ENCODE measurements at places on chromosomes 4 and X.

- DNase-seq = peak; percentile 26
Observed at GRCh38 chrX:120380699-120381098, 18.8 kb downstream of the ATP1B4 start.

DNA sequence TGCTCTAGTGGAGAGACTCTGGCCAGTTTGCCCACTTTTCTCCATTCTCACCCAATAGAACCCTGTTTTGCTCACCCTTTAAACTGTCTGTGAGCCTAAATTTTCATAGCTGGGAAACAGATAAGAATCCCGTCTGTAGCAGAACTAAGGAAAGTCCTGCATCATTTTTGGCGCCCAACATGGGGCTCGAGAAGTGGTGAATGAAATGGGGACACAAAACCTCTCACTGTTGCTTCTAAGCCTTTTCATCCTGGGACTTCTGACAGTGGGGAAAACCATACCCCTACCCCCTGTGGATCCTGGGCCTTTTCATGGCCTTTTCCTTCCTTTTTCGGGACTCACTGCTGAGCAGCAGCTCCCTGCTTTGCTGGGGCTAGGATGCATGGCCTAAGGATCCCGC lies 189.9 kb downstream of the INPP4B start:
- DNase-seq = peak; percentile 18

DNA sequence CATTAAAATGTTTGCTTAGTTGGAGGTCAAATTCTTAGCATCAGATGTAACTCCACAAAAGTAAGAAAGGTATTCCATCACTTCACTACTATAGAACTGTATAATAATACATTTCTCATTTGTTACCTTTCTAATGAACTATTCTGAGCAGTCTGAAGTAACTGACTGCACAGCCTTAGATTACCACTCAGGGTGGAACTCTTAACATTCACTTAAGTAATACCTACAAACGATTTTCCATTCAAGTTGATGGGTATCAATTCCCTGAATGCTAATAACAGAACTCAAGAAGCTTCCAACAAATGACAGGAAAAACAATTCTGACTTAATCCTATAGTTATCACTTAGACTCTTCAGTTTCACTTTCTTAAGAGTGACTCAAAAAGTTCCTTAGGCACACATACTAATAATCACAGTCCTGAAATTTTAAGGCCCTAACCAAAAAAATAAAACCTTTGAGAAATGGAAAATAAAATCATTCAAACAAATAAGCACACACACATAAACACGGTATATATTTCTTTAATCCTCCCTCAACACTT lies 20.9 kb downstream of the HNRNPD start:
- DNase-seq = no peak

DNA sequence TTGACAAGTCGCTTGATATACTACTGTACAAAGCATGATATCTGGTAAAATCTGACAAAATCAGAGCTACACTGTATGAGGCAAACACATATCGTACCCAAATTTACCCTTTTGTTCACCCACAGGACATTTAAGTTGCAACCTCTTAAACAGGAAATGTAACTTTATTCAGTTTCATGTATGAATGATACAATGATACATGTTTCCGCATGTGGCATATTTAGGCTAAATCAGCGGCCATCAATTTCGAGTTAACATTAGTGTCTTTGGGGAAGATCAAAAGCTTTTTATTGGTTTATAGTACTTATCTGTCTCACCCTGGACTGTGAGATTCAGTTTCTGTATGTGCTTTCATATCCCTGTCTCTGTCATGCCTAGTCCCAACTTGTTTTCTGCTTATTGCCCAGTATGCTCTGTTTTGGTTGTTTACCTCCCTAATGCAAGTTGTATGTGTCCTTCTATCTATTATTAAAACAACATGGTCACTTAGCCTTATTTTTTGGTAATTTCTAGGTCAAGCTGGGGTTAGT lies 97.3 kb upstream of the HPRT1 start:
- no peak for DNase-seq
